Thoracic aorta (tissue), 2 donors: ENCODE measurements at places on chromosomes 3 and 15.

GRCh38 chr3:62445275-62445674 lies 71.9 kb upstream of the FEZF2 start:
- DNase-seq, result no peak

DNA sequence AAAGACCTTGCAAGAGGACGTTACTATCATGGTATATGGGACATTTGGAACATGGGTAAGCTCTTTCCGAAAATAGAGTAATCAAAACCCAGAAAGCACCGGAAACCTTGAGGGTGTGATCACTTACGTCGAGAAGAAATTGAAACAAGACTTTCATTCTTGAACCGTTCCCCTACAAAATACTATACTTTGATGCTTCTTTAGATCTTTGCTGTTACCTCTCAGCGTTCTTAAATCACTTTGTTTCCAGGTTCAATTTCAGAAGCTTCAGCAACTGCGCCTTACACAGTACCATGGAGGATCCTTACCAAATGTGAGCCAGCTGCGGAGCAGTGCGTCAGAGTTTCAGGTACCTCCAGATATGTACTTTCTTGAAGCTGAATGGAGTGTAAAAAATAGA lies 10.1 kb downstream of the CRTC3 start:
- no peak for DNase-seq

DNA sequence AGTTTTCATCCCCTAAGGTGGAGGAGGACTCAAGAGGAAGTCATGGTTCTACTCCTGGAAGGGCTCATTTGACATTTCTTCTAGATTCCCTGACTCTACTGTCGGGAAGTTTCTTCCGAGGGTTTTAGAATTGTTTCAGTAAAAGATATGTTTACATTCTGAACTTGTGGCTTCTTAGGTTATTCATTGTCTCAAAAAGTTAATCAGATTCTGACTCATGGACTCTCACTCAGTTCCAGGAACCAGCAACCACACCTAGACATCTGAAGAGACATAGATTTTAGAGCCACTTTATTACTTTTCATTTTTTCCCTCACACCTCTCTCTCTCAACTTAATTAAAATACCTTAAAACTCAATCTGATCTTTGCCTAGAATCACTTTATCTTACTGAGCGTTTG lies 862.6 kb downstream of the AGBL1 start:
- DNase-seq, result no peak

DNA sequence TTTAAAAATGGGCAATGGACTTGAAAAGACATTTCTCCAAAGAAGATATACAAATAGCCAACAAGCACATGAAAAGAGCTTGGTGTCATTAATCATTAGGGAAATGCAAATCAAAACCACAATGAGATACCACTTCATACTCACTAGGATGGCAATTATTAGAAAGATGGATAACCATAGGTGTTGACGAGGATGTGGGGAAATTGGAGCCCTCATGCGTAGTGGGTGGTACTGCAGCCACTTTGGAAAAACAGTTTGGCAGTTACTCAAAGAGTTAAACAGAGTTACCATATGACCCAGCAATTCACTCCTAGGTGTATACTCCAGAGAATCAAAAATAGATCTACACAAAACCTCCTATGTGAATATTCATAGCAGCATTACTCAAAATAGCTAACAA lies 27.4 kb downstream of the RPLP1 start:
- no peak for DNase-seq

- no peak for DNase-seq
Measured at GRCh38 chr15:75063338-75063737, 39.9 kb downstream of the PPCDC start.

GRCh38 chr3:129126726-129127280 lies 5.2 kb upstream of the RAB43 start:
- no peak for DNase-seq

DNA sequence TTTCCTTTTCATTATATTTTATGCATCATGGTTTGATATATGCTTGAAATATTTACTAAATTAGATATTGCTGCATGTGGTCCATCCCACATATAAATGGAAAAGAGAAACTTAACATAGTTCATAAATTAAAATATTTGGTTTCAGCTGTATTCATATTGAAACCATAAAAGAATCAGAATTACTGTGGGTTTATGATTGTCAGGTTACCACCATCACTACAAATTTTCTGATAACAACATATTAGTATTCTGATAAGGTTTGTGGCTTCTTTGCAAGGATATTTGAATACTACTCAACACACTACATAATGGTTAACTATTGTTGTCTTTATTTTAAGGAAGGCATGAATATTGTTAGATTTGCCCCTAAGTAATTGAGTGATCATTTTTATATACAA lies 235.5 kb downstream of the UBE2E2 start:
- DNase-seq, result no peak

DNA sequence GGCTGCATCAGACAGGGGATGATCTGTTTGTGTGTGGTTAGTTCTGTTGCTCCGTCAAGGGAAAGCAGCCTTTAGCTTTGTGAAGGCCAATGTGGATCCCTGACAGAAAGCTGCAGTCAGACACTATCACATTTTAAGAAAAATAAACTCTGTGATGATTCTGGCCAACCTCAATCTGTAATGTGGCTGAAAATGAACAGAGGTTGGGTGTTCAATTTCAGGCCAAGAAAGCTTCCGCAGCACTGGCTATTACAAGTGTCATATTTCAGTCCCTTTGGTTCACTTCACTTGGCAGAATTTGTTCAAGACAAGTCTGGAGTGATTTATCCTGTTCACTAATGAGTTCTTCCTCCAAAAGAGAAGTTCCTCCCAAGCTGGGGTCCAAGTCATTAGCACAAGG lies 571.8 kb upstream of the IL12A start:
- no peak for DNase-seq

DNA sequence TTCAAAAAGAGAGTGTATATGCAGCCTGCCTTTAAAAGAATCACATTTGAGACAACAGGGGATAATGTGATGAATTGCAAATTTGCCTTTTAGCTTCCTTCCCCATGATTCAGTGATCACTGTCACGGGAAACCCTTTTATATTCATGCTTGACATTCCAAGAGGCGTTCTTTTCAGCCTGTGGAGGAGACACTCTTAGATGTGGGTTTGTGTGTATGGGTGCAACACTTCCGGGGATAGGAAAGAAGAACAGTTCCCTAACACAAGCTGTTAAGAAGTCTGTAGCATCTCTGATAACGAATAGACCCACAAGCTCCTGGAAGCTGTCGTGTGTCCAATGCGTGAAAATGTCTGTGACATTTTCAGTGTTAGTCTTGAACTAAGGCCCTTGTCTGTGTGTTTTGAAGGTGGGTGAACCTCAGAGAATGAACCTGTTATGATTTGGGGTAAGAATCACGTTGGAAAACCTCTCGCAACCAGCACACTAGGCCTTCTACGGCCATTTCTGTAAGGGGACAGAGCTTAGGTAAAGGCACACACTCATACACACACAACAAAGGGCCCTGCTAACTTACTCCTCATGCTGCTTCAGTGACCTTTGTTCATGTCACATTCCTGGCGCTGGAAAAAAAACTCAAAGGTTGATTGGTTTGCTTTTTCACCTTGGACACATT lies 229.2 kb upstream of the ST8SIA2 start:
- DNase-seq, result no peak

- DNase-seq, result no peak
Measured at GRCh38 chr15:55457401-55458022, 49.2 kb downstream of the PIERCE2 start.

DNA sequence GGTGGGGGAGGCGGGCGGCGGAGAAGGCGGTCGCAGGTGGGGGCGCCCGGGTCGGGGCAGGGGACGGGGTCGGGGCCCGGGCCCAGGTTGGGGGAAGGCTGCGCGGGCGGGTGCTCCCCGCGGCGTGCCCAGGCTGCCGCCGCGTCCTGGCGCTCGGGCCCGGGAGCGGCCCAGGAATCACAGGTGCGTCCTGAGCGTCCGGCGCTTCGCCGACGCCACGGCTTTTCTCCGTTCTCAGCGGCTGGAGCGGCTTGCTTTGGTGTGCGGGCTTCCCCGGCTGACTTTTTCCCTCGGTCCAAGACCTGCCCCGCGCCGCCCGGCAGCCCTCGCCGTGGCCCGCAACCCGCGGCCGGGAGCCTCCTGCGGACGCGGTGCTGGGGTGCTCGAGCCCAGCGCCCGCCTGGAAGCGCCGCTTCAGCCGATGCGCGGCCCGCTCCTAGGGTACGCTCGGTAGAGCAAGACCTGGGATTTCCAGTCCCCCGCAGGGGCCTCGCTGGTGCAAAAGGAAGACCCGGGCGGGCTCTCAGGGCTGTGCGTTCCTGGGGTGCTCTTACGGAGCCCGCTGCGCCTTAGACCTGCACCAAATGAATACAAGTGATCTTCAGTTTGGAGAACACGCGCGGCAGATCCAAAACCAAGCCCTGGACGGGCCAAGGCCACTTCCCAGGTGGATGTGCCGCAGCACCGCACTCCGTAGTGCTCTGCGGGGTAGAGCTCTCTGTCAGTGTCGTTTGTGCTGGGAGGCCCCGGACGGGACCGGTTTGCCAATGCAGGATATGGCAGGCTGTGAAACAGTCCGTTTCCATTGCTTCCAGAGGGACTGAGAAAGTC lies 639 bp downstream of the NIPA1 start:
- DNase-seq, result no peak

- DNase-seq, result no peak
Measured at GRCh38 chr3:115580566-115580965, 42.7 kb upstream of the GAP43 start.

GRCh38 chr3:189952272-189952671 lies 168.4 kb downstream of the P3H2 start:
- DNase-seq, result no peak

DNA sequence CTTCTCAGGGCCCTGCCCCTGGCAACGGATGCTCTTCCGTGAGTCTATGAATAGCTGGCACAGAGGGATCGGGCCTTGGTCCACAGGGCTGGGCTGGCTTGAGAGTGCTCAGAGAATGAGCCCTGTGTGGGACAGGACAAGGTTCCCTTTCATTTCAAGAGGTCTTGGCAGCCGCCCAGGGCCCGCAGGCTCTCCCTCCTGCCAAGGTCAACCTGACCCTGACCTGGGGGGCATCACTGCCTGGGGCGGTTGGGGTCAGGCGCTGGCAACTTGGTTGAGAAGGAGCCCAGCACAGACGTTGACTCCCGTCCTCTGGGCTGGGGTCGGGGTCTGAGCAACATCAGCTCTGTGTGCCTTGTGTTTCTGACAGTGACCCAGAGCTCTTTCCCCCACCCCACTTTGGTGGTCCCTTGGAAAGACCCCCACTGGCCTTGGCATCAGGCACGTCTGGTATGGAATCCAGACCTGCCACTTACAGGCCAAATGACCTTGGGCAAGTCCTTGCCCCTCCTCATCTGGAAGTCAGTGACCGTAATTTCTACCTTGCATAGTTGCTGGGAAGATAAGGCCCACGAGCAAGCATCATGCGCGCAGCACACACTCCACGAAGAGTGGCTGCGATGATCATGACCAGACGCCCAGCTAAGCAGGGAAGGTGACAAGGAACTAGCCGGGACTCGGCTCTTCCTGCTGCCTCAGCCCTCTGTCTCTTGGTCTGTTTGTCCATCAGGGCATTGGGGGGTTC lies 36.4 kb downstream of the EPHB3 start:
- no peak for DNase-seq

DNA sequence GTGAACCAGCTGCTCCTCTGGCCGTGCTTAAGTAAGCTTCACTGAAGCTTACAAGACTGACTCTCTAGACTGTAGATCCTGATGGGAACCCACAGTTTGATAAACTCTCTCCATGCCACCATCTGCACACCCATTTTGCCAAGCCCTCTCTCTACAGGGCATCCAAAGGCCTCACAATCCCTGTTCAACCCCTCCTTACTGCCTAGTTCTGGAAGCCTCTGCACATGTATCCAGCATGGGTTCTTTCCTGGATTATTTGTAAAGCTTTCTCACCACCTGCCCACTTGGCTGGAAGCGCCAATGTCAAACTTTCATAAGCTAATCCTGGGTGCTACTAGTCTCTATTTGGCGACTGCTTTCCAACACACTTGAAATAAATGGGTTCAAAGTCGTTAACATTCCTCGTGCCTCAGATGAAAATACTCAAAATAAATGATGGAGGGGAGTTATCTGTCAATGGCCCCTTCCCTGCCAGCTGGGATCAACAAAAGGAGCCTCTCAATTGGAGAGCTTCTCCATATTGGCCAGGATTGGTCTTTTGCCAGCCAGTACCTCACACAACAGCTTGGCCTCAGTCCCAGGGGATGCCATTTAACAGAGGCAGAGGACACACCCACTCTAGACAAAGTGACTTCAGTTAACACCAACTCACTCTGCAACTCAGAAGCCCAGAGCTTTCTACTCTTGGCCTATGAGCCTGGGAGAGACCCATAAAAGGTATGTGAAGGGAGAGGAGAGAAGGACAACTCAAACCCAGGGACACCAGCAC lies 48.1 kb downstream of the SH3BP5 start:
- DNase-seq, result no peak

- DNase-seq, result no peak
Measured at GRCh38 chr15:90143166-90143655, 40.9 kb upstream of the IDH2 start.

- no peak for DNase-seq
Measured at GRCh38 chr15:47954196-47954595, 166.6 kb upstream of the SLC24A5 start.

DNA sequence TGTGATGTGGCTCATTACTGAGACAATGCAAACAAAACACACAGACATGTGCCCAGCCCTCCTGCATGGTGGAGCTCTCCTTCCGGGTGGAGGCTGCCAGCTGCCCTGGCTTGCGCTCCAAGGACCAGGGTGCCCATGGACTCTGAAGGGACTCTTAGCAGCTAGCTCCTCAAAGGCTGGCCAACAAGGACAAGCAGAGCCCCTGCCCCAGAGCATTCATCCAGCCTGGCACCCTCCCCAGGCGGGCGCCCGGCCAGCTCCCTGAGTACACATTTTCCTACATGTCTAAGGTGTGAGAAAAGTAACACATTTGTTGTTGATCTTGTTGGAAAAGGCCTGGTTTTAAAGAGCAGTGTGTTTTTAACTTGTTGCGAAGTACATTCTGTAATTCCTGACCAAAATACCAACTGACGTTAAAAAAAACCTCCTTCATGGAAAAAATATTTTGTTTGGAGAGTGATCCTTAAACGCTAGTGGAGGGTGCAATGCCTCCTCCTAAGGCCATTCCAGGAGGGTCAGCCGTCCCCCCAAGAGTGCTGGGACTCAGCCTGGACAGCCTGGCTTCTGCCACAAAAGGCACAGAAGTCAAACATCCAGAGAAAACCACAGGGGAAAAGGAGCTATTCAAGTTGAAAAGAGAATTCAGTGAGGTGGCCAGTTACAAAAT lies 86.9 kb downstream of the KLF15 start:
- DNase-seq, result peak; percentile 64

DNA sequence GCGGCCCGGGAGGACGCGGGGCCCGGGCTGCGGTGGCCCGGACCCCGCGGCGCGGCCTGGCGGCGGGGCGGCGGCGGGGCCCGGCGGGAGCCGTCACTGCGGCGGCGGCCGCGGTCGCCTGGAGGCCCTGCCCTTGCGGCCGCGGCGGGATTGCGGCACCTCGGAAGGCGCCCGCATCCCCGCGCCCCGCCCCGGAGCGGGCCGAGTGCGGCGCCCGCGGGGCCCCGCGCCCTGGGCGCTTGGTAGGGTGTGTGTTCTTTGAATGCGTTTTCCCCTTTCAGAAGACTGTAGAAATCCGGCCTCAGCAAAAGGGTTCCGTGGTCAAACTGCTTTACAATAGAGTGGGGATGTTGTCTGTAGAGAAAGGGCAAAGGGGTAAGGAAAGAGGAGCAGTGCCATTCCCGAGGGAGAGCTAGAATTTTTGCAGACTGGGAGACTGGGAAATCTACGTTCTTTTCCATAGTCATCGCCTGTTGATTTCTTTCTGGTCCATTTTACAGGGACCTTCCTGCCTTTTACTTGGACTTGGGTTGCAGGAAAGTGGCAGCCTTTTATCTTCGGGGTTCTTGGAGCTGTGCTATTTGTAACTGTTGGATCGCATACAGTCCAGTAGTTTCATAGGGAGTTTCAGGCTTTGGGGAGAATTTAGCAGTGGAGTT lies 630 bp downstream of the SNRK start:
- DNase-seq, result no peak

- DNase-seq, result no peak
Measured at GRCh38 chr15:46131876-46132275, 497.0 kb downstream of the SQOR start.
